ENCODE measurements at places on chromosomes 16 and 17.

- no peak for DNase-seq
Measured at GRCh38 chr16:35713762-35714650, 2254.6 kb downstream of the TP53TG3F start.

DNA sequence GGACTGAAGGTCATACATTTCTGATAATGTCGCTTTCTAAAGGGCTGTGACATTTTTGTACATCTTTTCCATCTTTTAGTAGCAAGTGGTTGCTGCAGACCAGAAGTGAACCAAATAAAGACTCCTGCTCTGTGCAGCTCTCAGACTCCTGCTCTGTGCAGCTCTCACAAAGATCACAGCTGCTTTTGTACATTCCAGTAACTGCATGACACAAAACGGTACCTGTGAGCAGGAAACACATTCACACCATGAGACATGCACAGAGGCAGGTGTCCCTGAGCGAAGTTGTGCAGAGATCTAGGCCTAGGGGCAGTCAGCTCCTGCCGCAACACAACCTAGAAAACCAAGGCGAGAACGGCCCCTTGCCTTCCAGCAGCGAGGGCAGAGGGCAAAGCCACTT lies 67.5 kb downstream of the KLHDC4 start:
- no peak for DNase-seq

- no peak for DNase-seq
Measured at GRCh38 chr16:29986231-29986630, 9.2 kb downstream of the HIRIP3 start.

DNA sequence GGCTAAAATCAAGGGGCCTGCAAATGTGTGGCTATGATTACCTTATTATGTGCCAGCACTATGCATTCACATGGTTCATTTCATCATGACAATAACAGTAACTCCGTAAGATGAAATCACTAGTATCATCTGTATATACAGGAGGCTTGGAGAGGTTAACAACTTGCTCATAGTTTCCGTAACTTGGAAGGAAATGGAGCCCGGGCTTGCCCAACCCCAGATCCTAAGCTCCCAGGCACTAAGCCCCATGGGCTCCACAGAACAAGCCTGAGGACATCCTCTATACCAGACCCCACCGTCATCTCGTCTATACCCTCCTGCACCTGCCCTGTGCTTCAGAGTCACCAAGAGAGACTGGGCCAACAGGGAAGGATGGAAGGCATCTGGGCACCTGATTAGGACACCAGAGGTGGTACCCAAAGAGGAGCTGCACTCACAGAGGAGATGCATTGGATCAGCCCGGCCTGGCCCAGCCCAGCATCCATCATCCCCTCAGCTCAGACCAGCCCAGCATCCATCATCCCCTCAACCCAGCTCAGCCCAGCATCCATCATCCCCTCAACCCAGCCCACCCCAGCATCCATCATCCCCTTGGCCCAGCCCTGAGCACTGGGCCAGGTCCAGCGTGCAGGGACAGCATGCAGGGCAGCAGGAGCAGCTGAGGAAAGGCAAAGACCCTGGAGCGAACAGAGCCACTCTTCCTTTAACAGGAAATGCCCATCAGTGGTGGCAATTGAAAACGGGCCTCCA lies 28.5 kb downstream of the NSMCE1 start:
- no peak for DNase-seq

DNA sequence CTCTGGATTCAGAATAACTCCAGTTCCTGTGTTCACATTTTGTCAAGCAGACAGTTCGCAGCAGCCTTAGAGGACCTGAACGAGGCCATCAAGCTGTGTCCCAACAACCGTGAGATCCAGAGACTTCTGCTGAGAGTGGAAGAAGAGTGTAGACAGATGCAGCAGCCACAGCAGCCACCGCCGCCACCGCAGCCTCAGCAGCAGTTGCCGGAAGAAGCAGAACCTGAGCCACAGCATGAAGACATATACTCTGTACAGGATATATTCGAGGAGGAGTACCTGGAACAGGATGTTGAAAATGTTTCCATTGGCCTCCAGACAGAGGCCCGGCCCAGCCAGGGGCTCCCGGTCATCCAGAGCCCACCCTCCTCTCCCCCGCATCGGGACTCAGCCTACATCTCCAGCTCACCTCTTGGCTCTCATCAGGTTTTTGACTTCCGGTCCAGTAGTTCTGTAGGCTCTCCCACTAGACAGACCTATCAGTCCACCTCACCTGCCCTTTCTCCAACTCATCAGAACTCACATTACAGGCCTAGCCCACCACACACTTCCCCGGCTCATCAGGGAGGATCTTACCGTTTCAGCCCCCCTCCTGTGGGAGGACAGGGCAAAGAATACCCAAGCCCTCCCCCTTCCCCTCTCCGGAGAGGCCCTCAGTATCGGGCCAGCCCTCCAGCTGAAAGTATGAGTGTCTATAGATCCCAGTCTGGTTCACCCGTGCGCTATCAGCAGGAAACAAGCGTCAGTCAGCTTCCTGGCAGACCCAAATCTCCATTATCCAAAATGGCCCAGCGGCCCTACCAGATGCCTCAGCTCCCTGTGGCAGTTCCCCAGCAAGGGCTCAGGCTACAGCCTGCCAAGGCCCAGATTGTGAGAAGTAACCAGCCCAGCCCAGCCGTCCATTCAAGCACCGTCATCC lies 25.9 kb downstream of the CYB561 start:
- DNase-seq, result no peak

- no peak for DNase-seq
Measured at GRCh38 chr17:38549285-38549684, 56.5 kb downstream of the SRCIN1 start.

- DNase-seq, result no peak
Measured at GRCh38 chr17:72432881-72433280, 312.1 kb downstream of the SOX9 start.

- DNase-seq, result no peak
Measured at GRCh38 chr17:55177159-55177854, 87.5 kb upstream of the HLF start.
